ENCODE measurements at places on chromosomes 4 and X.

GRCh38 chr4:110033355-110034025, 120.8 kb downstream of the EGF start:
- no peak for DNase-seq

- no peak for DNase-seq
Observed at GRCh38 chr4:98514741-98515469, 143.5 kb downstream of the TSPAN5 start.

GRCh38 chr4:69775321-69775867, 15.0 kb upstream of the SULT1B1 start:
- DNase-seq: no peak

- DNase-seq: no peak
Observed at GRCh38 chrX:37906357-37906756, 59.0 kb upstream of the DYNLT3 start.

GRCh38 chr4:17786567-17786966, 5.1 kb upstream of the FAM184B start:
- DNase-seq: no peak

DNA sequence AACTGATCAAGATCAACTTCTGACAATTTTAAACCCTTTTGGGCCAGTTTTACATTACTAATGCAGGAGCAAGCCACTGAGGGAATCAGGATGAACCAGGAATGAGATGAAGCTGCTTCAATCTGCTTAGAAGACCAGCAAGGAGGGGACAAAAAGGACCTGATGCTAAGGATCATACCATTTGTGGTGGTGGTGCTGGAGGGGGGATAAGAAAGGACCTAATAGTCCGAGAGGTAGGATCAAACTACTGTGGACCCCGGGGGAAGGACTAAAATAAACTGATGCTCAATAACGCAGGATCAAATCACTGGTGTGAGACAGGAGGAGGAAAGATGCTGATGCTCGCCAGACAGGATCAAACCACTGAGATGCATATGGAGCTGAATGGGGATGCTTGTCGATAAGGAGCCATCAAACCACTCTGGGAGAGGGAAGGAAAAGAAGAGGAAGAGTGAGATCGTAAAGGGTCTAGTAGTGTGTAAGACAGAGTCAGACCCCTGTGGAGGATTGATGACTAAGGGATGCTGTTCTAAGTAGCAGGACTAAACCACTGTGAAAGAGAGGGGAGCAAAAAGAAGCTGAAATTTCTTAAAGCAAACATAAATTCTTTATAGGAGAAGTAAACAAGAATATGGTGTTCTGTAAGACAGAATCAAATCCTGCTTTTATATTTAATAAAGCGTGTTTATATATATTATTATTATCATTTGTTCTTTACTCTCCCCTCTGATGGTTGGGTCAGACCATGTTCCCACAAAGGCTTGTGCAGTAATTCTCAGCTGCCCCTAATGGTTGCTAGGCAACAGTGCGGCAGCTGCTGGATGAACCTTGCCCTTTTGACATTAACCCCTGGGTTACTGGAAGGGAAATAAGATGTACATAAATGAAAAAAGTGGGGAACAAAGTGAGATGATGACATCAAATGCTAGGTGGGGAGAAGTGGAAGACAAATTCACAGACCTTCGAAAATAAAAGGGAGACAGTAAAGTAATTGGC, 432.5 kb upstream of the FGF16 start:
- DNase-seq: no peak

DNA sequence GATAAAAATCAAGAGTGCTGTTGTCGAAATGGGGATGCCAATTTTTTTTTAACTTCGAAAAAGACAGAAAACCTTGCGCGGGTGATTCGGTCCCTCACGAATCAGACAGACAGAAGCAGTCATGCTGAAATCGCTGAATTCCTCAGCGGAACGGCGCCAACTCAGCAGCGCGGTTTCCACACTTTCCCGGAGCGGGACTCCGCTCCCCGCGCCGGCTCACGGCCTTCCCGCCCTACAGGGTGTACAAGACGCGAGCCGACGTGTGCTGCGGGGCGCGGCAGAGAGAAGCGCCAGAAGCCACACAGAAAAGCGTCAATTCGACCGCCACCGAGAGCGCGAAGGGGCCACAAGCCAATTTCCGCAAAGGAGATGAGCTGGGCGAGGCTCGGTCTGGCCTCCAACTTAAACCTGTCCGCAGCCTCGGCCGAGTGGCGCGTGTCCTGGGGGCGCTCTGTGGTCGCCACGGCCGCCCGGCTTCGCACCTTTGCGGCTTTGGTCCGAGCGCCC, 1.3 kb downstream of the NEXMIF start:
- DNase-seq: no peak

All from stimulated activated CD8-positive, alpha-beta memory T cell treated with anti-CD3 and anti-CD28 coated beads, Interleukin-15, amount 100 ng/mL, for 4 hours (primary cell).